Activated CD8-positive, alpha-beta memory T cell treated with anti-CD3 and anti-CD28 coated beads, Interleukin-2, amount 10 ng/mL, durations not matched to agents 7 days and 5 days (primary cell): ENCODE measurements at places on chromosomes 2 and 18.

DNA sequence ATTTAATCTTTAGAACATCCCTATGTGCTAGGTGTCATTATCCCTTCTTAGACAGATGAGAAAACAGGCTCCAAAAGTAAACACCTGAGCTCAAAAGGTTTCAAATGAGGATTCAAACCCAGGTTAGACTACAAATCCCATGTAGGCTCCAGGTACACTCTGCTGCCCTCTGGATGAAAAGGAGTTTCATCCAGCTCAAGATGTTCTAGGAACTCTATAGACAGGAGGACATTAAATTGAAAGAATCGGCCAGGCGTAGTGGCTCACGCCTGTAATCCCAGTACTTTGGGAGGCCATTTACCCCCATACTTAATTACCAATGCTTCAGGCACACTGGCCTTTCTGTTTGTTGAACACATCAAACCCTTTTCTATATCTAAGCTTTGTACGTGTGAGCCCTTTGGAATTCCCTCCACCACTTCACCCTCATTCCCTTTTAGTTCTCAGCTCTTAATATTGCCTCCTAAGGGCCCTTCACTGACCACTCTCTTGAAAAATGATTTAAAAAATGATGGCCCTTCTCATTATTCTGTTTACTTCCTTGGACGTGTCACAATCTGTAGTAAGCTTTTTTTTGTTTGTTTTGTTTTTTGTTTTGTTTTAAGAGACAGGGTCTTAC is 10.7 kb downstream of the SLC25A12 start:
- no peak for DNase-seq

DNA sequence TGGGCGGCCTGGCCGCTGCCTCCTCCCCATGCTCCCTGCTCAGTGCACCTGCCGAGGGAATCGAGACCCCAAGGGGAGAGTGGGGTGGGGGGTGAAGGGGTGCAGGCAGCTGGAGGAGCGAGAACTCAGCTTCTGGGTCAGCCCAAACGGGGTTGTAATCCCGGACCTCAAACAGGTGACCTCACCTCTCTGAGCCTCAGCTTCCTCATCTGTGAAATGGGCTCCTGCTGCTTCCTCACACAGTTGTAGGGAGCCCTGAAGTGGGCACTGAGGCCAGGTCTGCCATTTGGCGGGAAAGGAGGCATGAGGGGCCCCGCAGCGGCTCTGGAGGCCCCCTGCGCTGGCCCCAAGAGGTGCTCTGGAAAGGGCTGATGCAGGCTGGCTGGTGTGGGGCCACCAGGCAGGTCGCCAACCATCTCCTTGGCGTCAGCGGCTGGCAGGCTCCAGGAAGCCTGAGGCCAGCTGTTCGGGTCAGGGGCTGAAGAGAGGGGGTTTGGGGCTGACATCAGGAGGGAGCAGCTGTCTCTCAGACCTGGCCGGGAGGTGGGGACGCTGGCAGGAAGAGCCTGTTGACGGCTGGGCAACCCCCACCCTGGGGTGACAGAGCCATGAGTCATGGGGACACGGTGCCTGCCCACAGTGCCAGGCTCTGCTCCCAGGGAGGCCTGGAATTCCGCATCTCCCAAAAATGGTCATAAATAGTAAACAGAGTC is 4.9 kb downstream of the KLHL30 start:
- no peak for DNase-seq

DNA sequence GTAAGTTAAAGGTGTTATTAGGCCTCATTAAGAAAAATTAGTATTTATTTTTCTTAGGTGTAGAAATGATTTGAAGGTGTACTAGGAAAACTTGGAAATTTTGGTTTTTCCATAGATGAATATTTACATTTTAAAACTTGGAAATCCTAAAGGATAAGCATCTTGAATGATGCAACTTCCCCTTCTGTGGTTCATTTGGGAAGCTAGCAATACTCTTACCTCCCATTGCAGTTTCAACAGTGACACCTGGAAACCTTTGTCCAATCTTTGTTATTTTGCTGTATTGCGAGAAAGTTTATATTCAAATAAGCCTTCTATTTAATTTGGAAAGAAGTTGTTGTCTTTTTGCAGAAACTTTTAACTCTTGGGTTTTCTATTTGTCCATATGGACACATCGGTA is 68.5 kb downstream of the ZEB2 start:
- DNase-seq: no peak

GRCh38 chr2:226838722-226839121 is 2.9 kb downstream of the RHBDD1 start:
- DNase-seq: no peak

- DNase-seq: no peak
These were observed 507 bp downstream of the CNNM4 start for GRCh38 chr2:96760986-96761832.

DNA sequence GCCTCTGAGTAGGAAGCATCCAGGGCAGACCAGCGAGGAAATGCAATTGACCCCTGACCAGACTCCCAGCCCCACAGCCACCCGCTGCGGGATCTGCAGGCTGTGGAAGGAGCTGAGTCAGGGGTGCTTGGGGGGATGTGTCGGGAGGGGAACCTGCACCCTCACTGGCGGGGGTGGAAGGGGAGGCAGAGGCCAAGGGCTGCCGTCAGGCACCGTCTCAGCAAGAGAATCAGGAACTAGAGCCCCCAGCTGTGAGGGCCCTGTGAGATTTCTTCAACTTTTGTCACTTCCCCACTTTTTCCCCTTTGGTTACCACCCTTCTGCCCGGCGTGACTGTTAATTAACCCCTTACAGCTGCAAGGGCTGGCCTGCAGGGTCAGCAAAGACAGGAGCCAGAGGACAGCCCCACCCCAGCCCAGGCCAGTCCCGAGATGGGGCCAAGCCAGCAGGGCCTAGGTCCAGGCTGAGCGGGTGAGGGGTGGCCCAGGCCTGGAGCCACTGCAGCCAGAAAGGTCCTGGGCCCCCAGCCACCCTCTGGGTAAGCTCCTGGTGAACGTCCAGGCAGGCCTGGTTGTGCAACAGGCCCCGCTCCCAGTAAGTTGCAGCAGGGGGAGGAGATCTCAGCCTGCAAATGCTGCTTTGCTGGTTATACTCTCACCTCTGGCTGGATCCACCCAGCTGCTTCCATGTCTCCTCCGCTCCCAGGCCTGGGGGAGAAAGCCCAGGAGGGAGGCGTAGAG is 147.0 kb upstream of the ID2 start:
- DNase-seq: no peak

- DNase-seq: no peak
These were observed 388.3 kb downstream of the LRRTM1 start for GRCh38 chr2:79916285-79916684.

- no peak for DNase-seq
These were observed 108.0 kb downstream of the LRRC30 start for GRCh38 chr18:7338846-7339245.

DNA sequence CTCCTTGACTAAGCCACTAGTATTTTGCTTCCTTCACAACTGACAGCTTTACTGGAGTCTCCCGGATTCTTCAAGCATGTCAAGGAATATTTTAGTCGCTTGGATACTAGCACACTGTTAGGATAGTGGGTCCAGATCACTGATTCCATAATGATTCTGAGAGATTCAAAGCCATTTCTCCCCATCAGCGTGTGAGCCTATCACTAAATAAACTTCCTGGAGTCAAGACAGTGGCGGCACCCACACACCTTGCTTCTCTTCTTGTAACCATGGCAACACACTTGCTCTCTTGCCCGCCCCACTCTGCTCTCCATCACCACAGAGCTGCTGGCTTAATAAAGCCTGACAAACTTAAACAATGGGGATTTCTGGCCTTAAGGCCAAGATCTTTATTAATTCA is 245.1 kb downstream of the LRRTM1 start:
- no peak for DNase-seq

DNA sequence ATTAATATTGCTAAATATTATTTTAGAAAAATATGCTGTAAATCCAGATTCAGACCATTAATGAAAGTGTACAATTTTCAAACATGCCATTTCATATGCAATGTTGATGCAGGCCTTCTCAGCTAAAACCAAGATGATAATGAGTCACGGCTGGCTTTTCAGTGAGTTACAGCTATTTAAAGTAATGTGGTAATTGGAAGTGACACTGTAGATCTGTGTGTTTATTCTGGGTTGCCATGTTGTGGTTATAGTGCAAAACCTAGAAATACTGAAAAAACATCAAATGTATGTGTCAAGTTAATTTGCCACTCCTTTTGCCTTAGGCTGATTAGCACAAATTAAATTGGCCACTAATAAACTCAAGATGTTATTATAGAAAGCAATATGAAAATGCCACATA is 506.6 kb downstream of the ERBB4 start:
- DNase-seq: no peak

- no peak for DNase-seq
These were observed 19.4 kb downstream of the KLHL29 start for GRCh38 chr2:23404426-23404825.

DNA sequence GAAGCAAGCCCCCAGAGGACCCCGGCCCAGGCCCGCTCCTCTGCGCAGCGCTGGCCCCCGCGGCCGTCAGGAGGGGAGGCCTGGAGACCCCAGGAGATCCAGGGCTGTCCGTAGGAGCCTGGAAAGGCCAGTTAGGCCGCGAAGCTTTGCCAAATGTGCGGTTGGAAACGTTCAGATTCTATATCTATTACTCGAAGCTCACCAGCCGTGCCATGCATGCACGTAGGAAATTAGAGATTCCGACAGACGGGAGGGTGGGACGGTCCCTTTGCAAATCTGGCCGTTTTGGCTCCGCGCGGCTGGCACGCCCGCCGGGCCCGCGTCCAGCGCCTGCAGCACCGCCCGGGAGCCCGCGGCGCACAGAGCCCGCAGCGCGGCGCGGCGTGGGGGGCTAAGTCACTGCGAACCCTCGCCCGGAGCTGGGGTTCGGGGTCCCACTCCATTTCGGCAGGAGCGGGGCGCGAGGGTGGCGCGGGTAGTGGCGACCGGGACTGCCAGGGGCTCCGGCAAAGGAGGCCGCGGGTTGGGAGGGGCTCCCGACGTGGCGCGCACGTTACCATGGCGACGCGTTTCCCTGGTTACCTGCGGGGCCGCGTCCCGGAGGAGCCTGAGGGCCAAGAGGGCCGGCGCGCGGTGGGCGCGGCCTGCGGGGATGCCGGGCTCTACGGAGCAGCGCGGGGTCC is 488.6 kb upstream of the SMIM21 start:
- DNase-seq: no peak

DNA sequence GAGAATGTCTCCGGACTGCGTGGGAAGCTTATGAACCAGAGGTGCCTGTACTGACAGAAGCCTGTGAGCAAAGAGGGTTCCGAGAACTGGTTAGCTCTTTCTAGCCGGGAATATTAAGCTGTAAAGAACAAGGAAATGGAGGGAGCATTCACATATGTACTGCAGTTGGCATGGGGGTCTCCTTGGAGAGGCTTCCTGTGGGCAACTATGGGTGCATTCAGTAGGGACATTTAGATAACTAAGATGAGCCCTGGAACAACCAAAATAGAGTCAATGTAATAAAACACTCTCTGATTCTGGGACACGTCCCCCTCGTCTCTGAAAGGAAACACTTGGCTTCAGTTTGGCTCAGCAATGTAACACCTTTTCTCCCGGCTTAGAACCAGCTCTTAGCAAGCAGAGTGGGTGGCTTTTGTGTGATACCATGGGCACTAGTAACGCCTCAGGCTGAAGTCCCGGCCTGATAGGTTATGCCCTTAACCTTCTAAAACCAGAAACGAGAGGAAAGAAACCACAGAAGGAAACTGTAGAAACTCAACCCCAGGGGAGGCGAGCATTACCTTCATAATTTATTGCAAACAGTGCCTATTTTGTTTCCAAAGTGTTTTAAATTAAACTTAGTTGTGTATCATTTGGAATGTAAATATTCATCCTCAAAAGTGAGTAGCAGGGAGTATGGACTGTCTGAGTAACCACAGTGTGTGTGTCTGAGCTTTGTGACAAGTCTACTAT is 48.8 kb upstream of the LPIN2 start:
- peak; percentile 83 for DNase-seq

DNA sequence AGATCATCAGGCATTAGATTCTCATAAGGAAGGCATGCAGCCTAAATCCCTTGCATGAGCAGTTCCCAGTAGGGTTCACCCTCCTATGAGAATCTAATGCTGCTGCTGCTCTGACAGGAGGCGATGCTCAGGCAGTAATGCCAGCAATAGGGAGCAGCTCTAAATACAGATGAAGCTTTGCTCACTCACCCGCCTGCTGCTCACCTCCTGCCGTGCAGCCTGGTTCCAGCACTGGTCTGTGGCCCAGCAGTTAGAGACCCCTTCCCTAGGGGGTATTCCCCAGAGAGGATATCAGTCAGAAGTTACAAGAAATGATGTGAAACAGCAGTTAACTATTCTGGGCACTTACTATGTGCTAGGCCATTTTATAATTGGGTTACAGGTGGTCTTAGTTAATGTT is 226.0 kb downstream of the KCNJ3 start:
- DNase-seq: no peak

- DNase-seq: peak; percentile 67
These were observed 32.9 kb upstream of the RNF149 start for GRCh38 chr2:101341421-101341820.

DNA sequence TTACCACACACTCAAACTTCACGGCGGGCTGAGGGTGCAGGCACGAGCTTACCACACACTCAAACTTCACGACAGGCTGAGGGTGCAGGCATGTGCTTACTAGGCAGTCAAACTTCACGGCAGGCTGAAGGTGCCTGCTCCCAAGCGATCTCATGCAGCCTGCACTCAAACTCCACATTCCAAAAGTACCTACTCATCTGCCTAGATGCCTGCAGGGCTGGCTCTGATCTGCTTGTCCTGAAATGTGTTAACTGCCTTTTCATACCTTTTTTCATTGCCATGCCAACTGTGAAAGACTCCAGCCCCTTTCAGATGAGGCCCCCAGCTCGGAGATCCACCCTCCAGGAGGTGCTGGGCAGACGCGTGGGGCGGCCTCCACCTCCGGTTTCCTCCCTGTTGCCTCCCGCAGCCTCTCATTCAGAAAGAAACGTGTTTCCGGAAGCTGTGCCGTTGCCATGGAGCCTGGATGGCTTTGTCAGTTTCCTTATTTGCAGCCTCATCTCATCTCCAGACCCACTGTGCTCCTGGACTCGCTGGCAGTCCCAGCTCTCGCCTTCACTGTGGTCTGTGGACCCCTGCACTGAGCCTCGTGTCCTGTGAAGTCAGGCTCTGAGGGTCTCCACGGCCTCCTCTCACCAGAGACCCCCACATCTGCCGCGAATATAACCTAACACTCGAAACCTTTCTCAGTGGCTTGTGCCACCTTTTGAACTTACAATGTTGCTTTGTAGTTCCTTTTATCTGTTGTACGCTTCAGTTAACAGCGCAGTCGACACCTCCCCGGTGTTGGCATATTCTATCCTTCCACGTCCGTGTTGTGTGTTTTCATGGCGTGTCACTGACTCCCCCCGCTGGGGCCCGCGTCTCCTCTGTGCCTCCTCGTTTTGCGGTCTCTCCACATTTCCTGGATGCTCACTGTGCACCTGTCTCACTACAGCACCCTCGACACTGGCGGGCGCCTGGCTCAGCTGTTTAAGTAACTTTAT is 106.1 kb upstream of the ALKAL2 start:
- peak; percentile 86 for DNase-seq

- DNase-seq: no peak
These were observed 43.0 kb upstream of the DSG1 start for GRCh38 chr18:31274931-31275330.
